T-helper 9 cell (primary cell): ENCODE measurements at places on chromosomes 1 and 21.
A peak's percentile ranks its signal among the peaks of the same experiment; 100 is the strongest.

GRCh38 chr21:44962403-44962966 is 22.7 kb downstream of the SLX9 start:
- DNase-seq: no peak

- DNase-seq: no peak
Observed at GRCh38 chr1:114080511-114081436, 72.9 kb downstream of the SYT6 start.

- DNase-seq: no peak
Observed at GRCh38 chr1:9253453-9254105, 19.0 kb downstream of the H6PD start.

- no peak for DNase-seq
Observed at GRCh38 chr1:84062496-84062895, 63.6 kb upstream of the TTLL7 start.

GRCh38 chr1:24964811-24965570 is 34.9 kb upstream of the RUNX3 start:
- peak; percentile 78 for DNase-seq

GRCh38 chr1:205658943-205659581 is 21.2 kb downstream of the SLC45A3 start:
- peak; percentile 60 for DNase-seq

GRCh38 chr21:19130379-19131028 is 726.9 kb upstream of the TMPRSS15 start:
- no peak for DNase-seq

DNA sequence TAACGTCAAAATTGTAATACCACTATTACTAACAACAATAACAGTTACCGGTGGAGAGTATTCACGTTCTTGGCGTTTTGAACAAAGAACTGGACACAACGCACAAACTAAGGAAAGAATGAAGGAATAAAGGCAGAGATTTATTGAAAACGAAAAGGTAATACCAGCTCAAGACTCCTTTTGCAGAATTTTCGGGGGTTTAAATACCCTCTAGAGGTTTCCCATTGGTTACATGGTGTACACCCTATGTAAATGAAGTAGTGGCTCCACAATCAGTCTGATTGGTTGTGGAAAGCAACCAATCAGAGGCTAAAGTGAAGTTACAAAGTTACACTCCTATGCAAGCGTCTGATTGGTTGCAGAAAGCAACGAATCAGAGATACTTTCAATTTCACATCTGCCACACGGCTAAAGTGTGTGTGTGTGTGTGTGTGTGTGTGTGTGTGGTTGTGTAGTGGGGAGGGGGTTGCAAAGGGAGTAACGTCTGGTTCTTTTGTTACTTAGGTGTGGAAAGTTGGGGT is 1.1 kb upstream of the GTF2B start:
- DNase-seq: no peak

DNA sequence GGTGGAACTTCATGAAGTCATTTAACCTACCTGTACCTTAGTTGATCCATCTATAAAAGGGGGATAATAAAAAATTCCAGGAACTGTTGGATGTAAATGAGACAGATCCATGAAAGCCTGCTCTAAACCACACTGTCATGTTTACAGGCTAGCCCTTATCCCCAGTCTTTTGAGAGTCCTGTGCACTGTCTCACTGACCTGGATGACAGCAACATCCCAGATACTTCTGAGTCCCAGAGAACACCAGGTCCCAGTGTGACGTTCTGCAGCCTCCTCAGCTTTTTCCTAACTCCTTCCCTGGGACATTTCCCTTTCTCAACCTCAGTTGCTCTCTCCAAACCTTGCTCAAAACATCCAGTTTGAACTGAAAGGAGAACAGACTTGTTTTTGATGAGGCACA is 165.4 kb upstream of the C8B start:
- DNase-seq: no peak

- no peak for DNase-seq
Observed at GRCh38 chr1:14245954-14246353, 352.5 kb upstream of the KAZN start.

DNA sequence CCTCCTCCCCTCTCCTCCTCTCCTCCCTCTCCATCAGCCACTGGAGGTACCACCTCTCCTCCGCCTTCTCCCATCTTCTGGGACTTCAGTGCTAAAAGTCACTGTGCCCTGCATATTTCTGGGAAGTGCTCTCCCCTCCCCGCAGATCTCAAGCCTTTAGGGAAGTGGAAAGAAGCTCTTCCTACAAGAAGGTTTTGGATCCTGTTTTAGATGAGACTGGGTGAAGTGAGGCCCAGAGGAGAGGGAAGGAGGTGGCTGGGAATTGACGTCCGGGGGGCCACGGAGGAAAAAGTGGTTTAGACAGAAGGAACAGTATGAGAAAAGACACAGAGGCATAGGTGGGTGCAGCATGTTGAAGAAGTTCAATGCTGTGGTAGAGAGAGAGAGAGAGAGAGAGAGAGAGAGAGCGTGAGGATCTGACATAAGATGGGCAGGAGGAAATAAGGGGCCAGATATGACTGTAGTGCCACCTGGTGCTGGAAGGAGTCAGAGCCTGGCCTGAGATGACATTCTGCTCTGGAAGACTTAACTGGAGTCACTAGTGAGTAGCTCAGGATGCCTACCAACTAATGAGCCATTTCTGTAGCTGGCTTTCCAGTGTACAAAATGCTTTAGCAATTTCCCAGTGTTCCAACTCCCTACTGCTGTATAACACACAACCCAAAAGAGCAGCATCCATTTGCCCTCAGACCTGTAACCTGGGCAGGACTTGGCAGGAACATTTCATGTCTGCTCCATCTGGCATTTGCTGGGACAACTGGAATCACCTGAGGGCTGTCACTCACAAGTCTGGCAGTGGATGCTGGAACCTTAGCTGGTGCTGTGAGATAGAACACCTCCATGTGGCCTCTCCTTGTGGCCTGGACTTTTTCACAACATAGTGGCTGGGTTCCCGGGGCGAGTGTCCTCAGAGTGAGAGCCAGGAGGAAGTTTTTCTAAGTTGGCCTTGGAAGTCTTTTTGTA is 16.6 kb upstream of the ZSCAN20 start:
- no peak for DNase-seq

- no peak for DNase-seq
Observed at GRCh38 chr1:247681288-247681897, 1.9 kb upstream of the OR13G1 start.

DNA sequence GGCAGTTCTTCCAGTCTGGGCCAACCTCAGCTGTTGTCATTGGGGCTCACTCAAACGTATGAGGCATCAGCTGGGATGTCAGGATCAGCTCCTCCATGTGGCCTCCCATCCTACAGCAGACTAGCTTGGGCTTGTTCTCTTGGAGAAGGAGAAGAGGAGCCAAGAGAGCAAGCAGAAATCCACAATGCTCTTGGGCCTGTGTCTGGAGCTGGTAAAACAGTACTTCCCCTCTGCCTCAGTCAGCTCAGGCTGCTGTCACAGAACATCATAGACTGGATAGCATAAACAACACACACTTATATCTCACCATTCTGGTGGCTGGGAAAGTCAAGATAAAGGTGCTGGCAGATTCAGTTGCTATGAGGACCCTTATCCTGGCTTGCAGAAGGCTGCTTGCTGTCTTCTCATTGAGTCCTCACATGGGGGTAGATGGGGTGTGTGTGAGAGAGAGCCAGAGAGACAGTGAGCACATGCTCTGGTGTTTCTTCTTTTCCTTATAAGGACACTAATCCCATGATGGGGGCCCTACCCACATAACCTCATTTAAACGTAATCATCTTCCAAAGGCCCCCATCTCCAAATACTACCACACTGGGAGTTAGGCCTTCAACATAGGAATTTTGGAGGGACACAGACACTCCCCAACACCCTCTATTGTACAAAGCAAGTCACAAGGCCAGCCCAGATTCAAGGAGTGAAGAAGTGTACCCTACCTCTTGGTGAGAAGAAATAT is 16.3 kb upstream of the DNAJC6 start:
- DNase-seq: no peak

DNA sequence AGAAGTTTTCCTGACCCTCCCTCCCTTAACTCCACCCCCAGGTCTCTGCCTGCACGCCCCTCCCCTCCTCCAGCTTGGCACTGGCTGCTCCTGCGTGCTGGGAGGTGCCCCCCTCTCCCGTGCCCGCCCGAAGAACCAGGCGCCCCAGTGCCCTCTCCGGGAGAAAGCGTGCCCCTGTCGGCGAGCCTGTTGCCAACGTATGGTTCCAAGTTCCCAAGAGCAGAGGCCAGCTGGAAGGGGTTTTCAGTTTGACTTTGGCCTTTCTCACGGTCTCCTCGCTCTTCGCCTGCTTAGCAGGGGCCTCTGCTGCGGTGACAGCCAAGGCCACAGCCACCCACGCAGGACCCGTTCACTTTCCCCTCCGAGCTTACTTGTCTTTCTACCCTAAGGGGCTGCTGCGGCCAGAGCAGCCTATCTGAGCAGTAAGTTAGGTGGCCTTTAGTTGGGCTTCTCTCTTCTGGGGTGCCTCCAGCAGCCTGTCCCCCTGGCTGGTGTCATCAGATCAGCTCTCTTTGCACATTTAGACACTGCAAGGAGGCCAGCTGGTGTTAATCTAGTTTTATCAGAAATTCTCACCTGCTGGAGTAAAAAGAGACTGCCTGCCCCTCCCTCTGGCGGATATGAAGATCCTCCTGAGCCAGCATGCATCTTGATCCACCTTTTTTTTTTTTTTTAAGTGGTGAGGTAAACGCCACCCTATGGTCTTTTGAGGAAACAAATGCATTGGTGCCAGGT is 1.5 kb downstream of the STUM start:
- DNase-seq: no peak

- no peak for DNase-seq
Observed at GRCh38 chr1:81600878-81601622, 199.7 kb upstream of the ADGRL2 start.

DNA sequence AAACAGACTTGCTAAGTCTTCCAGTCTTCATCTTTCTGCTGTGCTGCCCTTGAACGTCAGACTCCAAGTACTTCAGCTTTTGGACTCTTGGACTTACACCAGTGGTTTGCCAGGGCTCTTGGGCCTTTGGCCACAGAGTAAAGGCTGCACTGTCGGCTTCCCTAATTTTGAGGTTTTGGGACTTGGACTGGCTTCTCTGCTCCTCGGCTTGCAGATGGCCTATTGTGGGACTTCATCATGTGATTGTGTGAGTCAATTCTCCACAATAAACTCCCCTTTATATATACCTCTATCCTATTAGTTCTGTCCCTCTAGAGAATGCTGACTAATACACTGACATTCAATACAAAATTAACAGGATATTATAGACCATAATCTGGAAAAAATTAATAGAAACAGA is 628.1 kb downstream of the PLPP3 start:
- DNase-seq: no peak

DNA sequence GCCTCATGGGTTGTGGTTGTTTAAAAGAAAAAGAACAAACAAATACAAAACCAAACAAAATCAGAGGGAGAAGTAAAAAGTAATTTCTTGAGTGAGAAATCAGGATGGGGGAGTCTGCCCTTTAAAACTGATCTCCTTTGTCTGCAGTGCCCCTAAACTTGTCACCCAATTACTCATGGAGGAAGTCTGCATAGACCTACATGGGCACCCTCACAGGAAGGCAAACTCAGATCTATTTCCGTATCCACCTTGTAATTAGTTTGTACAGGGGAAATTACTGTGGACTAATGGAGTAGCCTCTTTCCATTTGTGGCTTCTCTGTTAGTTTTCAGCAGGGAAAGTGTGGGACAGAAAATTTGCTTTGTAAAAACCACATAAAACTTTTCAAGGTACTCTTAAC is 600.4 kb downstream of the ADGRL2 start:
- no peak for DNase-seq

GRCh38 chr1:118147522-118147921 is 37.5 kb downstream of the SPAG17 start:
- no peak for DNase-seq

DNA sequence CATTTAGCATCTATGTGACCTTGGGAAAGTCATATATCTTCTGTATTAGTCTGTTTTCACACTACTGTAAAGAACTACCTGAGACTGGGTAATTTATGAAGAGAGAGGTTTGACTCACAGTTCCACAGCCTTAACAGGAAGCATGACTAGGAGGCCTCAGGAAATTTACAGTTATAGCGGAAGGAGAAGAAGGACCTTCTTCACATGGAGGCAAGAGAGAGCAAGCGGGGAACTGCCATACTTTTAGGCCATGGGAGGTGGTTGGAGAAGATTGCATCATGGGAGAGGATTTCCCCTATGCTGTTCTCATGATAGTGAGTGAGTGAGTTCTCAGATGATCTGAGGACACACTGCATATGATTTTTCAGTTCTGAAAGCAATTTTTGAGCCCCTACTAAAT is 87.9 kb downstream of the CLEC20A start:
- DNase-seq: no peak

GRCh38 chr21:15293240-15293639 is 228.4 kb upstream of the NRIP1 start:
- DNase-seq: no peak

- DNase-seq: peak; percentile 61
Observed at GRCh38 chr1:109667452-109668122, at the start of gene GSTM2. TSS of gene GSTM2 (plus strand) at chr1:109668057. CDS start at chr1:109668116, 59 bp downstream.

DNA sequence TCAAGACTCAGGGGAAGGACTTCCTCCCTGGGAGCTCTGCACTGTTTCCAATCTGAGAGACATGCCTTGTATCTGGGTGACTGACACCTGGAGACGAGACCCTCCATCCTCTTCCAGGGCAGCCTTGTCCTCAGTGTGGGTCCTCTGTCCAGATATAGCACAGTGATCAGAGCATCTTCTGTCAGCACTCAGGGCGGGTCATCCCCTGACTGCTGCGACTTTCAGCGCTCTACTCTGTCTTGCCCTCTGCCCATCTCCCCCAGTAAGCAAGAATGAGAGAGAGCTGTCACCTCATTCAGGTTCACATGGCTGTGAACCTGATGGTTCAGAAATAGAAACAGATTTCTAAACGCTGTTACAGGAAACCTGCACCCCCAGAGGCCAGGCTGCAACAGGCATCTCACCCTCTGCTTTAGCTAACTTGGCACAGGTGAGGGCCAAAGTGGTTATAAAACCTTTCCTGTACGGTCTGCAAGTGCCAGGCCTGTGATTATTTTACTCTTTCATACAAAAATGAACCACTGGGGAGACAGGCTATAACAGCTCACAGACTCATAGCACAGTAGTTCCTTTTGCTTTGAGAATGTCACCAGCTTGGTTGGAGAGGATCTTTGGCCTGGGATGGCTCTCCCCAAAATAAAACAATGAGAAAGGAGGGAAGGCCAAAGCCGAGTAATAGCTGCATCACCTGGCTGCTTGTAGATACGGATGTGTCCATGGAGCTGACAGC is 11.4 kb upstream of the TENT5C start:
- no peak for DNase-seq

DNA sequence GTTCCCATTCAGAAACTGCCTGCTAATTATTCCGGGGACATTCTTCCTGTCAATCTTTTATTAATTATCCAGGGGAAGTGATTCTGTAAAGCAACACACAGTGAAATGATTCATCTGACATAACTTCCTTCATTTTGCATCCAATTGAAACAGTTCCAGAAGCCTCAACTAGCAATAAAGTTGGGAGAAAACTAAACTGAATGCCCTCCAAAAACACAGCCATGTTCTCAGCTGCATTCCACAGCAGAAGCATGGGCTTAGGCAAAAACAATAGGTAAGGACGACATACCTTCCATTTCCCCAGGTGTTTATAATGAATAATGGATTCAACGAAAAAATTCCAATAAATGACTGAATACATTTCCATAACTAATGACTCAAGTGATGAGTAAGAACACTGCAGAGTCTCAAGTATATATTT is 36.9 kb upstream of the TARBP1 start:
- DNase-seq: no peak

- no peak for DNase-seq
Observed at GRCh38 chr1:178774263-178774662, 49.2 kb downstream of the RALGPS2 start.
